Central memory CD4-positive, alpha-beta T cell (primary cell): ENCODE measurements at places on chromosomes 13 and 19.

GRCh38 chr13:101248739-101249514, 167.4 kb downstream of the NALCN start:
- no peak for DNase-seq

DNA sequence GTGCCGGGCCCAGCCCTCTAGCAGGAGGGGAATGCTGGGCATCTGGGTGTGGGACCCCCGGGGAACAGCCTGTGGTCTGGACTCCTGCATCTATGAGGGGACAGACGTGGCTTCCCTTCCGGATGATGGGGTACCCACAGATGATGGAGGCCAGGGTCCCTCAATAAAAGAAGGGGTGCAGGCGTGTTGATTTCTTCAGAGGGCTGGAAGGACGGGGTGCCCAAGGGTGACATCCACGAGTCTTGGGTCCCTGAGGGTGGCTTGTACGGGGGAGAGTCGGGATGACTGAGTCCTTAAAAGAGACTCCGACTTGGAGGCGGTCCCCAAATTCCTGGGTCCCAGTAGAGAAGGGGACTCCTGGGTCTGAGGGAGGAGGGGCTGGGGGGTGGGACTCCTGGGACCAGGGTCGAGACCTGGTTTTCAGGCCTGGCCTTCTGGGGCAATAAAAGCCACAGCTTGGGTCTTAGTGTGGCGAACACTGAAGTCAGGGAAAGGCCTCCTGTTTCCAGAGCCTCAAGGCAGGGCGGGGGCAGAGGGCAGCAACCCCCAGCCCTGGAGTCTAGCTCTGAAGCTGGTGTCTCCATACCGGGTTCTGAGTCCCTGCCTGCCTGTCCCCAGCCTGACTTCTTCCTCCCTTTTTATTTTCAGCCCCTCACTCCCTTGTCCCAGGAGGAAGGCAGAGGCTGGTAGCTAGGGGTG, 459 bp upstream of the GRIN2D start:
- no peak for DNase-seq

GRCh38 chr19:40119380-40119779, 28.6 kb upstream of the ZNF780A start:
- no peak for DNase-seq

DNA sequence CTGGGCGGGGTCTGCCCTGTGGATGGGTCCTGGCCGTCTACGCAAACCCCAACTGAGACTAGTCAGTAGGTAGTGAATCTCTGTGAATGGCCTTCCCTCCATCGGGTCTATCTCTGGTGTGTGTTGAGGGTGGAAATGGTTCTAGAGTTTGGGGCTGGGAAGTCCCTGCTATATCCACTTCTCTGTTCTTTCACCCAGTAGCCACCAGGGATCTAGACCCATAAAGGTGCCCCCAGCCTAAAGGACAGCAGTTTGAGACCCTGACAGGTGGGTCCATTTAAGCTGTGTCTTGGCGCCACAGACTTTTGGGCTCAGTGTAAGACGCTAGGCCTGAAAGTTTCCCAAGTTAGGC, 57.7 kb downstream of the ZNF568 start:
- no peak for DNase-seq

DNA sequence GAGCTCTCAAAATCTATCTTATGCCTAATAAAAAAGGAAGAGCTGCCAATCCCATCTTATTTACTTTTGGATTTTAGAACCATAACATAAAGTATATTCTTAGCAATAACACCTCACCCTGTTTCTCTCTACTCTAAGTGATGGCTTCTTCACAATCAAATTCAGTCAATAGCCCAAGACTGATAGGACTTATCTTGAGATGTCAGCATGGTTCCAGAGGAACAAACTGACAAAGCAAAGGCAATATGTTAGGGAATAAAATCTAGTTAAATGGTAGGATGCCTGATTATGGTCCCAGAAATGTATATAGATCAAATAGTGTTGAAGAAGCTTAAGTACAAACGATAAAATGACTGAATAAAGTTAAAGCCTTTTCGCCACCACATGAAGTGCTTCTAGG, 36.3 kb downstream of the DACH1 start:
- DNase-seq = no peak

DNA sequence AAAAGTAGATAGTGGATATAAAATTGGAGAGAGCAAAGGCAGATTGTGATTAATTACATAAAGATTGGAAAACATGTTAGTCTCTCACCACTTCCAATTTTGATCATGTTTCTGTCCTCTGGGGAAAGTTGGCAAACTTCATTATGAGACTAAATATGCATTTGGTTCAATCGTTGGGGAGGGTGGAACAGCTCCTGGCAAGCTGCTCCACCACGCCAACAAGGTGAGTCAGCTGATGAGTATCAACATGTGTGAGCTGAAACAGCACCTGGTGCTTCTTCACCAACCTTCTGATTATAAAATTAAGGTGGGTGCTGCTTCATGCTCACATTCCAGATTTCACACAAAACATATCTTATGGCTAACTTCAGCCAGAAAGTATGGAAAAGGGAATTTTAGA, 1784.6 kb downstream of the SLITRK5 start:
- no peak for DNase-seq

- DNase-seq = no peak
These were observed 15.2 kb upstream of the TOMM40 start for GRCh38 chr19:44875666-44876451.

DNA sequence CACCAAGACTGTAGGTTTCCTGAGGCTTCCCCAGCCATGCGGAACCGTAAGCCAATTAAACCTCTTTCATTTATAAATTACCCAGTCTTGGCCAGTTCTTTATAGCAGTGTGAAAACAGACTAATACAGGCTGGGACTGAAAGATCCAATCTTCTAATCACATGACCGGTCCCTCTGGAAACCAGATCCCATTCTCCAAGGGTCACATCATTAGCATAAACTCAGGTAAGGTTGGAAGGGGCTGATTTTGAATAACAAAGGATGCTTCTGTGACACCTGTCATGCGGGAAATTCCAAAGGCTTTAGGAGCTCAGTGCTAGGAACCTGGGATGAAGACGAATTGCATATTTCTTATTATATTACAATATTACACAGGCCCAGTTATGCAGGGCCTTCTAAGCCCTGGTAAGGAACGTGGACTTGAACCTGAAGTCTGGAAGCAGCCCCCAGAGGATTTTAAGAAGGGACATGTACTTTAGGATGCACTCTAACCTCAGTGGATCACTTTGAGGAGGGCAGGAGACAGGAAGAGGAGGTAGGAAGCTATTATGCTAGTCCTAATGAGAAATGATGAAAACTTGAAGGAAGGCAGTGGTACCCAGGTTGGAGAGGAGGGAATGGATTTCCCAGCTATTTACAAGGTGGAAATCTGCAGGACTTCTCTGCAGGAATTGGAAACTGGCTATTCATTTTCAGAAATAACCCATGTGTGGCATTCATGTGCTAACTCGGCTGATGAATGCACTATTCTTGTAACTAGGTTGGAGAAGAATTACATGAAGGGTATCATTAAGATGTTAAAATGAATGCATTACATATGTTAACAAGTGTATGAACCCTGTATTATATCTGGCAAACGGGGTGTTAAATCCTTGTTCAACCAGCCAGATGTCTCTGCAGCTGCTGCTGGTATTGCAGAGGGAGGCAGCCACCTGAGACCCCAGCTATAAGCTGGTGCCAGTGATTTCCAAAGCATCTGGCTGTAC, 19.3 kb downstream of the TNFSF11 start:
- no peak for DNase-seq

DNA sequence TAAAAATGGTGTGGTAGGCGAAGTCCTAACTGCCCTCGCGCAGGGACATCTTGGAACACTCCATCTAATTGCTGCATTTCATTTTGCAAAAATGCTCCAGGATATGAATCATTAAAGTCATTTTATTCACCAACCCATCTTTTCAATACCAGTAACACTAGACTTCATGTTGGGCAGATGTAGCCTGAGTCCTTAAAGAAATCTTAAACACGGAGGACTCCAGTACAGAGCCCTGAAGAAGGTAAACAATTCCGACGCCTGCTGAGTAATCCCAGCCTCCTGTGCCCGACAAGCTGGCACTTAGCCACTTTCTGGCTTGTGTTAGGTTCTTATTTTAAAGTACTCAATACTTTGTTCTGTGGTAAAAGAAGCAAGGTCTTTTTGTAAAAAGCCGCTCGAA, 58.0 kb upstream of the IRS2 start:
- DNase-seq = no peak

GRCh38 chr13:109114162-109114561, 484.8 kb downstream of the MYO16 start:
- no peak for DNase-seq

DNA sequence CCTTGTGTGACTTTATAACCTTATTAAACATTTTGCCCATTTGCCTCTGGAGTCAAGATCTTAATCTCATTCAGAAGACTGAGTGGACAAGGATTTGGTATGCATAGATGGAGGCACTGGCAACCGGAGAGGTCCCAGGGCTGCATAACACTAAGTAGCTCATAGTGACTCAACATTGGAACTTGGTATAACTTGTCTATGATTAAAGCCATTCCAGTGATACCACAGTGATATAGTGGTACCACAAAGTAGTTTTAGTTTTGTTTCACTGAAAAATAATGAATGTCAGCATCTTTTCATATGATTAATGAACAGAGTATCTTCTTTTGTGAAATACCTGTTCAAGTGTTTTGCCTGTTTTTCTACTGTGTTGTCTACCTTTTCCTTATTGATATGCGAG, 26.4 kb downstream of the CDK8 start:
- DNase-seq = no peak

GRCh38 chr13:113052206-113052605, 53.4 kb upstream of the F7 start:
- no peak for DNase-seq

GRCh38 chr19:20470345-20471135, 95.0 kb downstream of the ZNF737 start:
- no peak for DNase-seq

- no peak for DNase-seq
These were observed 71.0 kb downstream of the ZNF568 start for GRCh38 chr19:36987091-36987490.

DNA sequence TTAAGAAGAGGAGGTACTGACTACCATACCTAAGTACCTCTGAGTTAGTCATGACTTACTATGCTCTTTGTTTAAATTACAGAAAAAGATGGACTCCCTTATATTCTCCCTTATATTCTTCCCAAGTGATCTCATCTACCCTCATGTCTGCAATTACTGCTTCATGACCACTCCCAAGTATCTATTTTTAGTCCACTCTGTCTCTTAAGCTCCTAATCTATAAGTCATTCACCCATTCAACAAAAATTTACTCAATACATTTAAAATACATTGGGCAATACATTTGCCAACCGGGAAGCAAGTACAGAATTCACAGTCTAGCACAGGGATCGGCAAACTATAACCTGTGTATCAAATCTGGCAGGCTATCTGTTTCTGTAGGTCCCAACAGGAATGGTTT, 42.6 kb downstream of the KPNA3 start:
- DNase-seq = no peak

DNA sequence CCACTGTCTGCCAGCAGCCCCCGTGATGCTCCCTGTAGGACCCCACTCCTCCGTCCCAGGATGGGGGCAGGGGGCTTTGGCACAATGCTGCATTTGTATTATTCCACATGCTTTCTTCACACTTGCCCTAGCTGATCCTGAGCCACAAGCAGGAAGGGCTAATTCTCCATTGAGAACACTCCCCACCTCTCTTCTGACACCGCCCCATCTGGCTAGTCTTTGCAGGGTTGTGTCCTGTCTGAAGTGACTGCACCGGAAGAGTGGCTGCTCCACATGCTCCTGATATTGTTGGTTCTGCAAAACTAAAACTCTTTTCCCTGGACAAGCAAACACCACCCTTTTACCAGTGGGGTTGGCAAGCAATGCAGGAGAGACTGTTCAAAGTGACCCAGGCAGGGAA, 18.0 kb downstream of the ZNF574 start:
- no peak for DNase-seq

- DNase-seq = no peak
These were observed 189.4 kb downstream of the NBEA start for GRCh38 chr13:35131471-35131870.

GRCh38 chr13:50171590-50172282, 156.5 kb downstream of the KCNRG start:
- DNase-seq = no peak

DNA sequence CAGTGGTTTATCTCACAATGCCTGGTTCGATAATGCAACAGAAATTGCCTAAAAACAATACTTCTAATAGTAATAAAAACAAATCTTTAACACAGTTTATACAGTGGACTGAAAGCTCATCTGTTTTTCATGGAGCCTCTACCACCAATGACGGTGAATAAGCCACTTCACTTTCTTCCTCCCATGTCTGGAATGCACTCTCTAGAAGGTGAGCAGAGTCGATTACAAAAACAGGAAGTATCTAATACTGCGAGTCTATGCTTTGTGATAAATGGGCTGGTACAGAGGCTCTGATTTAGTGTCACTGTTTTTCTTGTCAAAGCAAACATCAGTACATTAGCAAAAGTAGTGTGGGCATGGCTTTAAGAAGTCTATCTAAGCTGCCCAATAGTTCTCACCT, 1348.6 kb upstream of the SLC10A2 start:
- no peak for DNase-seq

GRCh38 chr13:105343134-105343806, 1192.2 kb downstream of the EFNB2 start:
- DNase-seq = no peak

DNA sequence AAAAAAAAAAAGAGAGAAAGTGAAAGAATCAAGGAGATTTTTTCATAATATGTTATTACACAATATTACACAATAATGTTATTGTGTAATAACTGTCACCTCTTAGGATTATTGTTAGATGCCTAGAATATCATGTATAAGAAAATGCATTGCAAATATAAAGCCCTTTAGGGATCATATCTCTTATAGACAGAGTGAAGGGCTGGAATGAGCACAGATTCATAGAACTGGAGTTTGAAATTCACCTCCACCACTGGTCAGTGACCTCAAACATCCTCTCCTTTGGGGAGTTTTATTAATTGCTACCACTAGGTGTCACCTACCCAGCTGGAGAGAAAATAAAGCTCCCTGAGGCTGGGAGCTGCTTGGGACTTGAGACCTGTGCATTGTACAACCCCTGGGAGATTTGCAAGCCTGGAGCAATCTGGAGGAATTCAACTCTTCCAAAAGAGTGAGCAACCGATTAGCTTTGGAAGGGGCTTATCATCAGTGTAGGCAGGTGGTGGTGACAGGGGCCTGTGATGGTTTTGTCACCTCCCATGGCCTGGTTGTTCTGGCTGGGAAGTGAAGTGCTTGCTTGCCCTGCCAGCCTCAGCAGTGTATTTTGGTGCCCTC, 30.3 kb upstream of the FRY start:
- DNase-seq = no peak

- no peak for DNase-seq
These were observed 97.3 kb downstream of the TDRD3 start for GRCh38 chr13:60494296-60494695.
